ENCODE measurements at places on chromosomes 3 and 15. TPM values are rescaled to one million over a fixed set of nuclear protein-coding genes. Genes with fewer than 3 reads are reported as not detected.
A peak's percentile ranks its signal among the peaks of the same experiment; 100 is the strongest.

ETV5 gene
- total RNA-seq: 54.8 TPM

- no peak for DNase-seq
These were observed 11.8 kb upstream of the ZNF770 start for GRCh38 chr15:34999906-35000305.

NRG4 gene
- under 0.01 TPM for total RNA-seq

DNA sequence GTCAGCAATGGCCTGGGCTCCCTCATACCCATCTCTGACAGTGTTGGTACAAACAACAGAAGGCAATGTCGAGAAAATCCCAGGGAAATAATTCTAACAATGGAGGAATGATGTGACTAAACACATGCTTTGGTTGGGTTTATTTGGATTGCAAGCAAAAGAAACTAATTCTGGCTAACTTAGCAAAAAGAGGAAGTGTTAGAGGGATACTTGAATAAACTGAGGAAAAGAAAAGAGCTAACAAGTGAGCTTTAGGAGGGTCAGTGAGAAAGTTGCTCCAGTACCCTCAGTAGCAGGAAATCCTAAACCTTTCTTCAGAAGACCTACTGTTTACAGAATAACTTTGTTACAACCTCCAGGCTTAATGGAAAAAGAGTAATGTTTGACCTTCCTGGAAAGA is 264.6 kb upstream of the WNT5A start:
- DNase-seq: no peak

GRCh38 chr3:134148534-134148933 is 102.1 kb downstream of the RYK start:
- DNase-seq: no peak

PLAAT1 gene
- total RNA-seq: not detected

DNA sequence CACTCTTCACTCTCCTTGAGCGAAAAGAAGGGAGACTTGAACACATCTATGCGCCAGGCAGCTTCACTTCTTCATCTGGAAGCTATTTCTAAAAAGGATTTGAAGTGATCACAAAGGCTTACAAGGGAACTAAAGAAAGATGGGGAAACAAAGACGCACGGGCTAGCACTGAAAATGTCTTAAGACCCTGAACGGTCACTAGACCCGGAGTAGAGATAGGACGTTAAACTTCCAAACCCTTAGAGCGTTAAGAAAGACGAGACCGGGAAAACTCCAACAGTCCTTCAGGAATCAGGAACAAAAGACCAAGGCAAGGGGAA is 47.5 kb upstream of the EPHB3 start:
- no peak for DNase-seq

DNA sequence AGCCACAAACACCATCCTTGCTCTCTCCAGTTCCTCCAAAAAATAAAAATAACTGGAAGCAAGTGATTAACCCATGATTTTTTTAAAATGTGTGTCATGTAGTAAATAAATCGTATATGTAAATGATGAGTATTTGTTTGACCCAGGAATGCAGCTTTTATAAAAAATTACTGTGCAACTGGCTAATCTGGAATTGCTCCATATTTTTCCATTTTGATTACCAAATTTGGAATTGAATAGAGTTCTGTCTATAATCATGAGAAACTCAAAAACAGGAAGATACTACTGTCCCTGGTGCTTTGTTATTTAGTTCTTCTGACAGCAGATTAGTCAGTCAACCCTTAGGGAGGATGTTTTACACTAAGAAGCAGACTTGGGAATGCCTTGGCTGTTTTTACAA is 116.2 kb downstream of the CCNL1 start:
- peak; percentile 41 for DNase-seq

DNA sequence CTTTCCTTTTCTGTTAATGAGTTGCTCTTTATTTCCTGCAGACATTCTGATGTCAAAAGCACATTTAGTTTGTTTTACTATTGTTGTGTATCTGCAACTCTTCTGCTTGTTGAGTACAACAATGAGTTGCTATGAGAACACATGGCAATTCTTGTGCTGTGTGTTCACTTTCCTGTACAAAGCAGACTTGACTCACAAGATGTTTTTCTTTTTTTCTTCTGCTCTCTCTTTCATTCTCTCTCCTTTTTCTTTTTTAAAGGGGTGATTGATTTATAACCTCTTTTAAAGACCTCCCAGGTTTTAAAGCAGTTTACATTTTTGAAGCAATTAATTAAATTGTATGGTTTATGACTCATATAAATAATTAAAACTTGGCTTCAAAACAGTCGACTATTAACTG is 31.6 kb upstream of the ABHD10 start:
- DNase-seq: peak; percentile 71

SEMA6D gene
- total RNA-seq: 3.0 TPM

DNA sequence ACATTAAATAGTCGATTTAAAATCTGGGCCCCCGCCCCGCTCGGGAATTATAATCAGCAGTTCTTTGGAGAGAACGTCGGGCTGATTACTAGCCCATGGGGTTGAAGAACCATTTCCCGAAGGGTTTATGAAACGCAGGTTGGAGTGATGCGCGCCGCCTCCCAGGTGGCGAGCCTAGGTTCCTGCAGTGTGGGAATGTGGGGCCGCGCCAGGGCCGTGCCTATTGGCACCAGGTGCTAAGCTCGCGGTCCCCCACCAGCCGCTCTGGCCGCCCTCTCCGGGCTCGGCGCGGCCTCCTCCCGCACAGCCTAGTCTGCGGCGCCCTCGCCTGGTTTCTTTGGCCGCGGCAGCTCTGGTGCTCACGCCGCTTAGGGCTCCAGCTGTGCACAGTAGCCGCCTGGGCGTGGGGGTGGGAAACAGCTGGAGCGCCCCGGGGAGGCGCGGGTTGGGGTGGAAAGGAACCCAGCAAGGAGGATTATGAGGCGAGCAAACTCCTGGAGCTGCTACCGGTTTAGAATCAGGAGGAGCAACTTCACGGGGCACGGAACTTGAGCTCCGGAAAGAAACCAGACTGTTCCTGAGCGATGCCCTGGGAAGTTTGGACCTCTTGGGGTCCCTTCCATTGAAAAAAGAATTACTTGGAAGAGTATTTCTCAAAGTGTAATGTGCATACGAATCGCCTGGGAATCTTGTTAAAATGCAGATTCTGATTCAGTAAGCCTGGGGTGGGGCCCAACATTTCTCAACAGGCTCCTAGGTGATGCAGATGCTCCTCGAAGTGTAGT is 5.6 kb upstream of the MECOM start:
- DNase-seq: peak; percentile 39

GRCh38 chr15:40782609-40783227 is 12.9 kb downstream of the C15orf62 start:
- DNase-seq: peak; percentile 30

DNA sequence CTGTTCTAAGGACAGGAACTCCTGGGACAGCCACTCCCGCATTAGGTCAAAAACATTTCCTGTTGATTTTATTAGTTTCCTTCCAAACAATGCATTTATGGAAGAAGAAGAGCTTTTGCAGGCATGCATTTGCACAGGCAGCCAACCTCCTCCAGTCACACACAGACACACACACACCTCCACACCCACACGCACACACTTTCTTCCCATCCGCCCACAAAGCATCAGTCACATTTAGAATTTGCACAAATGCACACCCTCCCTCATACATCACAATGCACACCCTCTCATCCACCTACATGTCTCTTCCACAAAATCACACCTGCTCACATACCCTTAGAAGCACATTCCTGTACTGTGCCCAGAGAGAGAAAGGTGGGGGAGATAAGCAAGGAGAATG is 4.1 kb upstream of the TYRO3 start:
- DNase-seq: no peak

DNA sequence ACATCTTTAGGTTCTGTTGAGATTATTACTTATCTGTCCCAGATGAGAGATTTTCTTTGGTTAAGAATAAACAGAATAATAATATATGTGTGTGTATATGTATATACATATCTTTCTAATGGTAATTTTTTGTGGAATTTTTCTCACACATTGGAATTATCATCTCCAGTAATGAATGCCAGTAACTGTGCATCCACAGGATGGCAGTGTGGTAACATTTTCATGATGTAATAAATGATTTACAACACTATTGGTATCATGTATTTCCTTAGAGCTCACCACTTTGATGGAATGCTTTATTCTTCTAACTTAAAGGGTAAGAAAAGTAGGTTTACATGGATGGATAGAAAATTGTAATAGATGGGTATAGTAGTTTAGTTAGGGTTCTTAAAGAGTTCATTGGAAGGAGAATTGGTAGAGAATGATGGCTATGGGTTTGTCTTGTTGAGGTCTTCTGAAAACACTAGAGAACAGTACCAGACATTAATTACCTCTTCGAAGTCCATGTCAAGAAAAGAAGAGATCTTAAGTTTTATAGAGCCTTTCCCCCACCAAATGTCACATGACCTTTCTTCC is 78.1 kb downstream of the STT3B start:
- peak; percentile 72 for DNase-seq

DNA sequence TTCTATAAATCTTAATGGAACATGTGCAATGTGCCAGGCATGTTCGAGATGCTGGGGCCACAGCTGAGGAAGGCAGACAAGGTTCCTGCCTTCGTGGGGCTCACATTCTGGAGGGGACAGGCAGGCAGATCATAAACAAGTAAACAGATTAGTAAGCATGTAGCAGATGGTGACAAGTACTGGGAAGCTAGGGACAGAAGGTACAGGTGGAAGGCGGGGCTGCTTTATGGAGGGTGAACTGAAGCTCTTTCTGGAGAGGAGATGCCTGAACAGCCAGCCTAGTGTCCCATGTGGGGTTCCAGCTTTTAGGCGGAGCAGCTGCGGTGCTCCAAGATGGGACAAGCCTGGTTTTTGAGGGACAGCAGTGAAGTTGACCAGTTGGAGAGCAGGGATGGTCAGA is 74.7 kb upstream of the SNRK start:
- DNase-seq: no peak

DNA sequence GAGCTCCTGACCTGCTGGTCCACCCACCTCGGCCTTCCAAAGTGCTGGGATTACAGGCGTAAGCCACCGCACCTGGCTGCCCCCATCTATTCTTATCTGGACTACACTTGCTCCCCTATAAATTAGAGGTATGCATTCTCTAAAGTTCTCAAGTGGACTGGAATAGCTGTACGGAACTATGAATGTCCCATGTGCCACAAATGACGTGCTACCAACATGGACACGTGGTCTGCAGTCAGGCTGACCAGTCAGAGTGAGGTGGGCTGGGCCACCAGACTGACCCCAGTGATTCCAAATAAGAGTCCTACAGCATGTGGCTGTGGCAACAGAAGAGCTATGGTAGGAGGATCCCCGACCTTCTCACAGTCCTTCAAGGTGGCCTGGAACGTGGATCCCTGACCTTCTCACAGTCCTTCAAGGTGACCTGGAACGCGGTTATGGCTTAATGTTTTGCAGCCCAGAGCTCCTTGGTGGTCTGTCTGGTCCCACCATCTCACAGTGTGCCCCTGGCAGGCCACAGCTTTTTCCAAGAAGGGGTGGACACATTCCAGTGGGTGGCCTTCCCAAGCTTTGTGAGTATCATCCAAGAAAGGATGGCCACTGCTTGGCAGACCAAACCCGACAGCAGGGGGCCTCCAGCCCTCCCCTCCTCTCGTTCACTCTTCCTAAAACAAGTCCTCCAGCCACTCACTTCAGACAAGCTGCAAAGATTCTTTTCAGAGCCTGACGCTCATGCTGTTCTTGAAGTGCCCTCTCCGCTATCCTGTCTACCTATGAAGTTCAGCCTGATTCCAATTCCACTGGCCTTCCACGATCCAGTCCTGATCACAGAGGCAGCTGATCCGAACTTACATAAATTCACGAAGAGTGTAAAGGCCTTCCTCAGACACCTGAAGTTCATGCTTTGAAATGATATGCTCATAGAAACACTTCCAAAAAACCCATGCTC is 4.4 kb downstream of the ADAMTS17 start:
- DNase-seq: no peak

MOBP gene
- total RNA-seq: not detected

BCL2A1 gene
- total RNA-seq: not detected

GRCh38 chr15:64070106-64070505 is 23.5 kb downstream of the CIAO2A start:
- no peak for DNase-seq

CFAP161 gene
- total RNA-seq: 0.86 TPM

DNA sequence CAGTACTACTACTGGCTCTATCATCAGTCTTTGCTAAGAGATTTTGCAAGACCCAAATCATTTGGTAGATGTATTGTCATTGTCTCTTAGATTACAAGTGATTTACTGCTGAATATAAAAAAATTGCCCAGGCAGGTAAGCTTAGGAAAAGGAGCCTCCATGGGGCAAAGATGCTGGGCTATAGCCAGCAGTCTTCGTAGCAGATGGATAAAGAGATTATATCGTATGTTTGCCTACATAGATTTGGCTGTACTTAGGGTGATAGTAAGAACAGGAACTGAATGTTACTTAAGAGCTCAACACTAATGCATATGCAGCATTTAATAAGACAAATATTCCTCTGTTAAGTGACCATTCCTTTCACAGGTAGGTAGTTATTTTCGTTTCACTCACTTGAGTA is 48.9 kb downstream of the PTPRG start:
- DNase-seq: no peak

EID1 gene
- 191 TPM for total RNA-seq
